ENCODE measurements at places on chromosomes 6 and 20. TPM values are rescaled to one million over a fixed set of nuclear protein-coding genes. Genes with fewer than 3 reads are reported as not detected.

PDYN gene
- polyA plus RNA-seq = 1.0 TPM

ZKSCAN8 gene
- 15.2 TPM for polyA plus RNA-seq

TBX18 gene
- 1.4 TPM for polyA plus RNA-seq

C6orf15 gene
- not detected for polyA plus RNA-seq

GUCA1A gene
- polyA plus RNA-seq = 0.20 TPM

NDUFAF5 gene
- polyA plus RNA-seq = 11.9 TPM

BMP2 gene
- 4.4 TPM for polyA plus RNA-seq

SIM1 gene
- polyA plus RNA-seq = not detected

CRISP2 gene
- not detected for polyA plus RNA-seq

NKX2-2 gene
- 6.9 TPM for polyA plus RNA-seq

MAP7 gene
- 40.4 TPM for polyA plus RNA-seq

POM121L2 gene
- not detected for polyA plus RNA-seq

RGS17 gene
- polyA plus RNA-seq = 5.9 TPM

GGTLC1 gene
- polyA plus RNA-seq = not detected

NOX3 gene
- polyA plus RNA-seq = not detected

SS18L1 gene
- 39.8 TPM for polyA plus RNA-seq

TSHZ2 gene
- 18.6 TPM for polyA plus RNA-seq

FAM83B gene
- not detected for polyA plus RNA-seq

PDE7B gene
- 1.6 TPM for polyA plus RNA-seq

MYCT1 gene
- polyA plus RNA-seq = 2.2 TPM

BNIP5 gene
- polyA plus RNA-seq = not detected

SLC17A1 gene
- not detected for polyA plus RNA-seq

SIRPB2 gene
- 0.95 TPM for polyA plus RNA-seq

EPB41L1 gene
- 87.6 TPM for polyA plus RNA-seq

GSTA1 gene
- polyA plus RNA-seq = not detected

MEI4 gene
- not detected for polyA plus RNA-seq

CGAS gene
- 1.2 TPM for polyA plus RNA-seq

SYTL3 gene
- polyA plus RNA-seq = 8.0 TPM

MACROD2 gene
- 9.0 TPM for polyA plus RNA-seq

OR2H1 gene
- polyA plus RNA-seq = not detected

SLC22A7 gene
- not detected for polyA plus RNA-seq

DNAAF9 gene
- 10.5 TPM for polyA plus RNA-seq

CGA gene
- not detected for polyA plus RNA-seq

ADAM33 gene
- polyA plus RNA-seq = 0.42 TPM

CRIP3 gene
- polyA plus RNA-seq = 24.0 TPM

LPIN3 gene
- 0.25 TPM for polyA plus RNA-seq

SPATS1 gene
- not detected for polyA plus RNA-seq

CST3 gene
- 1,324 TPM for polyA plus RNA-seq

DZANK1 gene
- 2.5 TPM for polyA plus RNA-seq

TBC1D7 gene
- 39.1 TPM for polyA plus RNA-seq

GHRH gene
- polyA plus RNA-seq = not detected

SNRNP48 gene
- polyA plus RNA-seq = 7.3 TPM

UBE2C gene
- polyA plus RNA-seq = 383 TPM

RAET1E gene
- polyA plus RNA-seq = 0.17 TPM

KCNQ5 gene
- 2.0 TPM for polyA plus RNA-seq

WFDC5 gene
- not detected for polyA plus RNA-seq

BTN3A1 gene
- 7.7 TPM for polyA plus RNA-seq

ADGB gene
- polyA plus RNA-seq = not detected

PACSIN1 gene
- polyA plus RNA-seq = 73.8 TPM

ASXL1 gene
- polyA plus RNA-seq = 31.8 TPM
